ENCODE measurements at places on chromosomes 2 and 18. TPM values are rescaled to one million over a fixed set of nuclear protein-coding genes. Genes with fewer than 3 reads are reported as not detected.

- no peak for DNase-seq
These were observed 5.4 kb downstream of the MARCHF4 start for GRCh38 chr2:216366777-216367471.

TM4SF20 gene
- total RNA-seq: not detected

- DNase-seq: no peak
These were observed 77.3 kb downstream of the VWA3B start for GRCh38 chr2:98164256-98164655.

- DNase-seq: no peak
These were observed 12.8 kb upstream of the IHH start for GRCh38 chr2:219073413-219074129.

- DNase-seq: no peak
These were observed 457.2 kb upstream of the MEX3C start for GRCh38 chr18:51654488-51655326.
